ENCODE measurements at places on chromosomes 3 and 15. TPM values are rescaled to one million over a fixed set of nuclear protein-coding genes. Genes with fewer than 3 reads are reported as not detected.
A peak's percentile ranks its signal among the peaks of the same experiment; 100 is the strongest.

- peak; percentile 74 for ATAC-seq
These were observed at the start of gene CCDC39 for GRCh38 chr3:180679178-180680096. TSS of gene CCDC39 (minus strand) at chr3:180679489. CDS start at chr3:180679380, 109 bp downstream.

Gene CEMIP
- total RNA-seq, result not detected

DNA sequence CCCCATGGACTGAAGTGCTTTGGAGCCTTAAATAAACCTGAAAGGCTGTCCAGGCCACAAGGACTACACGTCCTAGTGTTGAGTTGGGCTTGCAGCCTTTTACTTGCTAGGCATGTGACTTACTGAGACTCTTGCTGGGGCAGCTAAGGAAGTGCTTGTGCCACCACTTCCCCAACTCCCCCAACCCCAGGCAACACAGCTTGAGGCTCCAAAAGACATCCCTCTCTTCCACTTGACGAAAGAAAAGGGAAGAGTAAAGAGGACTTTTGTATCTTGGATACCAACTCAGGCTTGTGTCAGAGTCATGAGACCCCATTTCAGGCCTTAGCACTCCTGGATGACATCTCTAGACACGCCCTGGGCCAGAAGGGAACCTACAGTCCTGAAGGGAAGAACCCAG lies 109.8 kb downstream of the XRN1 start:
- peak; percentile 31 for ATAC-seq

Gene USF3
- 27.3 TPM for total RNA-seq

Gene FBXW12
- not detected for total RNA-seq

Gene ATP13A3
- total RNA-seq, result 129 TPM

Gene CYP19A1
- not detected for total RNA-seq

GRCh38 chr15:23483821-23484299 lies 36.8 kb upstream of the GOLGA6L2 start:
- no peak for ATAC-seq

Gene SLC28A2
- total RNA-seq, result not detected

DNA sequence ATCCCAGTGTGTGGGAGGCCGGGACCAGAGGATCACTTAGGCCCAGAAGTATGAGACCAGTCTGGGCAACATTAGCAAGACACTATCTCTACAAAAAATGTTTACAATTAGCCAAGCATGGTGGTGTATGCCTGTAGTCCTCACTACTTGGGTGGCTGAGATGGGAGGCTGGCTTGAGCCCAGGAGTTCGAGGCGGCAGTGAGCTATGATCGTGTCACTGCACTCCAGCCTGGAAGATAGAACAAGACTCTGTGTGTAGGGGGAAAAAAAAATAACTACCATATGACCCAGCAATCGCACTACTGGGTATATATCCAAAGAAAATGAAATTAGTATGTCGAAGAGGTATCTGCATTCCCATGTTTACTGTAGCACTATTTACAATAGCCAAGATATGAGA lies 22.6 kb downstream of the RYK start:
- no peak for ATAC-seq

- ATAC-seq, result peak; percentile 81
These were observed 114.8 kb upstream of the THBS1 start for GRCh38 chr15:39465843-39466749.

DNA sequence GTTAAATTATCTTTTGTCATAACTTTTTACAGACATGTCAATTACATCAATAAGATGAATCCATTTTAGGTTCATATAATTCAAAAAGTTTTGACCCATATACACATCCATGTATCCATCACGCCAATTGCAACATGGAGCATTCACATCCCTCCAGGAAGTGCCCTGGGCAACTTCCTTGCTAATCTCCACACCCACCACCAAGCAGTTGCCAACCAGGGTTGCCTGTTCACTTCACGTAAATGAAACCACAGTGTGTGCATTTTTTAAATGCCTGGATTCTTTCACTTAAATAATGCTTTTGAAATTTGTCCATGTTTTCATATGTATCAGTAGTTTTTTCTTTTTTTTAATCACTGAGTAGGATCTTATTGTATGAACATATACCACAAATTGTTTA lies 40.7 kb upstream of the LYZL4 start:
- no peak for ATAC-seq

DNA sequence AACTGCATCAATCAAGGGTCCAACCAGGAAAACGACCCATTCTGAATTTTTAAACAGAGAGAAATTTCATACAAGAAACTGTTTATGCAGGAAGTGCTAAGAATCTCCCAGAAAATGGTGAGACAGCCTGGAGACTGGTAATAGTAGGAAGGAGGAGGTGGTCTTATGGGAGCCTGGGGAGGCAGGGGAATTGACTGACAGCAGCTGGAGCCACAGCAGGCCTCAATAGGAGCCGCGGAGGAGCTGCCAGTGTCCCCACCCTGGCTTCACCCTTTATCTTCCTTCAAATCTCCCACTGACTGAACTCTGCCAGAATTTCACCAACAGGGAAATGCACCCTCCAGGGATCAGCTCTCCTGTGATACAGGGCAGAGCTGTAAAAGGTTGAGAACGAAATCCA lies 7.5 kb upstream of the C3orf80 start:
- no peak for ATAC-seq

DNA sequence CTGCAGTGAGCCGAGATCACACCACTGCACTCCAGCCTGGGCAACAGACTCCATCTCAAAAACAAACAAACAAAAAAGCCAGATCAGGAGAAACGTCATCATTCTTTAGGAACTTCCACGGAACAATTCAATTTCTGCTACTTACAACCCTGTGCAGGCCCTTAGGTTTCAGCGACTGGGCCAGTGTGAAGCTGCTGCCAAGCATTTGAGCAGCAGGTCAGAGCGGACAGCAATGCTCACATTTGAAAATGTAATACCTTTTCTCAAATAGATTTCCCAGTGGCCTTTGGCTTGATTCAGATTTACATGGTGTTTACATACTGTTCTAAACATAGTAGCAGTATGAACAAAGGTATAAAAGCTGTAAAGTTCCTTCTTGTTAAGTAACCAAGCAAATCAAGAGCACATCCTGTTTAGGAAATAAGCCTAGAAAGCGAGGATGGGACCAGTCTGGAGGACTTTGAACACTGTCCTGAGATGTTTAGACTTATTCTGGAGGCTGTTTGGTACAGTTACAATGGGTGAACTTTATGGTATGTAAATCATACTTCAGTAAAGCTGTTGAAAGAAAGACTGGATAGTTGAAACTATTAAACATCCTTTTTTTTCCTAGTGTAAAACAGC lies 141.2 kb downstream of the HCN4 start:
- ATAC-seq, result no peak

Gene SNX22
- 0.13 TPM for total RNA-seq
